ENCODE measurements at places on chromosomes 1 and 21. TPM values are rescaled to one million over a fixed set of nuclear protein-coding genes. Genes with fewer than 3 reads are reported as not detected.

GRCh38 chr1:147216124-147216523 is 9.0 kb downstream of the FMO5 start:
- H3K4me3 ChIP-seq = no peak overlapping the region
- no peaks in the 10 kb centered on the region for H3K36me3 ChIP-seq
- H3K4me1 ChIP-seq = peaks cover 14% of the 10 kb centered on the region
- DNase-seq = no peak

- no peak overlapping the region for H3K27ac ChIP-seq
- no peak for DNase-seq
- no peaks in the 10 kb centered on the region for H3K4me1 ChIP-seq
- no peak overlapping the region for H3K4me3 ChIP-seq
- H3K27me3 ChIP-seq = no peaks in the 10 kb centered on the region
Observed at GRCh38 chr1:193325042-193325441, 138.6 kb upstream of the B3GALT2 start.

Gene TRIM45
- total RNA-seq = 19.0 TPM

- H3K4me3 ChIP-seq = no peak overlapping the region
- no peaks in the 10 kb centered on the region for H3K36me3 ChIP-seq
- no peaks in the 10 kb centered on the region for H3K4me1 ChIP-seq
- no peak overlapping the region for H3K27ac ChIP-seq
- no peak for DNase-seq
Observed at GRCh38 chr1:209692296-209692695, 12.3 kb upstream of the HSD11B1 start.

All from neural progenitor cell (in vitro differentiated cells).